ENCODE measurements at places on chromosomes 1 and 21.

DNA sequence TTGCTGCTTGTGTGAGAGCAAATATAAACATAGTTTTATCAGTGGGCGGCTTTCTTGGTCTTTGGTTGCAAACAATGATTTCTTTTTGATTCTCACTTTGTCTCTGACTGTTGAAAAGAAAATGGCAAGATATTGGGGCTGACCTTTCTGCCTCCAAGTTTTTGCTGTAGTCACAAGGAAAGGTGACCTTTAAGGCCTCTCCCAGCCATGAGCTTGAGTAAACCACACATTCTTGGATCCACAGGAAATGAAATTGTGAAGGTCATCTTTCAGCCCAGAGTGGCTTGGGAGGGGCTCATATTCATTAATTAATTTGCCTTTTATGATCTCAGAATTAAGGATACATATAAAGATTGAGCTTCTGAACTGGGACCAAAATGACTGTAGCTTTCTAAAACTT lies 241.6 kb downstream of the BACH1 start:
- no peak for DNase-seq

DNA sequence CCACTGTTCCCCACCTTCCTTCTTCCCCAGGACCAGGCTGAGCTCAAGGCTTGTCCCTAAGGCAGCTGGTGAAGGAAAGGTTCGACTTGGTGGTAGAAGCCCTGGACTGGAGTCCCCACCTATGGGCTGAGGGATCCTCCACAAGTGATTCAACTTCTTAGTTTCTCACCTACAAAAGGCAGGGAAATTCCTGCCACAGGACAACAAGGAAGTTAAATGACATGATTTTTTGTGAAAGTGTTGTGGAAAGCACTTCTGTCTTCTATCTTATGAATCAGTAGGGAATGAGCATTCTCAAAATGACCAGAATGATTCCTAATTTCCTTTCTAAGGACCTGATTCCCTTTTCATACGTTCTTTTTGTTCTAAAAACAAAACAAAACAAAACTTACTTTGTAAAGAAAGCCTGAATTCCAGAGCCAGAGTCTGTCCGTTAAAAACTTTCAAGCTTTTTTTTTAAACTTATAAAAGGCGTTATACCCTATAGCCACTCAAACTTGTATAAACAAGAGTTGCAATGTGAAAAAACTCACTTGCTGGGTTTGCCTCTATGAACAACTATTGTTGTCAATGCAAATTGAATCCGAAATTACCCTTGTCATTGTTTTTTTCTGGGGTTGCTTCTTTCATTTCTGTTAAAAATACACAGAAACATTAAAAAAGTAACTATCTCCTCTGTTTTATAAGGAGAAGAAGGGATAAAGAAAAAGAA lies 12.2 kb downstream of the KCNJ15 start:
- no peak for DNase-seq

- no peak for DNase-seq
Measured at GRCh38 chr1:198179556-198179981, 22.8 kb downstream of the NEK7 start.

DNA sequence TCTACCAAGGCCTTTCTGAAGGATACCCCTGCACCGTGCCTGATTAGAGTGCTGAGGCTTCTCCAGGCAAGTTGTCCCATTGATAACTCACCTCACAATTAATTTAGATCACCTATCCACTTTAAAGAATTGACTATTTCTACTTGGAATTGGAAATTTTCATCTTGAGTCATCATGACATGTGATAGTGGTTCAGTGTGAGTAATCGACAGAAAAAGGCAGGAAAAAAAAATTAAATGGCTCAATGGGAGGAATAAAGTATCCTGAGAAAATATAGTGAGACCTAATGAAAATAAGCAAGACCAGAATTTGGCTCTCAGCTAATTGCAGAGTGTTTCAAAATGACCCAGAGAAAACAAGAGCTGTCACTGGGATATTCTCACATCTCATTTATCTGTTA lies 222.4 kb upstream of the C8B start:
- DNase-seq: no peak

DNA sequence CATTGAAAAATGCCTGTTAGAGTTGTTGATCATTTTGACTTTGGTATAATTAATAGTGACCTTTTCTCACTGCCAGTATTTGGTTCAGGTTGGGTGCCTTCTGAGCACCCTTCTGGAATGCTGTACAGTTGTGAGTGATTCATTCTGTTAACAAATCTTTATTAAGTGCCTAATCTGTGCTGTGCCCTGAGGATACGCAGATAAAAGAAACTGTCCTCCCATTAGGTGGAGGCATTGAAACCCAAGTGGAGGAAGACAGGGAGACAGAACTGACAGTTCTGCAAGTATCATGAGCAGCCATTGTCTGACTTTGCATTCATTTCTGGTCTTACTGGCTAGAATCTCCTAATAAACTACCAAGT lies 76.1 kb upstream of the ZNF326 start:
- no peak for DNase-seq

DNA sequence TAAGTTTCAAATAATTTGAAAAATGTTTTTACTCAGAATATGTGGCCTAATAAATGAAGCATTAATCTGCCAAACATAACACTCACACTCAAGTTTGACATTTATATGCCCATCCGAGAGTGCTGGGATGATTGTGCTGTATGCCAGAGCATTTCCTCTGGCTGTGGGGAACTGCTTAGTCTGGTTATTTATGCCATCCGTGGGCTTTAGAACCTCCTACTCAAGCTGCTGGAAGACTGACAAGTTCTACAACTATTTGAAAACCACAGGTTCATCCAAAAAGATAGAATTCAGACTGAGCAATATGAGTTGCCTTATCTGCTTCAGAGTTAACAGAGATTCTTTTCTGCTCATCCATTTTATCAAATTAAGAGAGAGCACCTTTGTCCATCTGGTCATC lies 25.9 kb downstream of the PCNX2 start:
- no peak for DNase-seq
